ENCODE measurements at places on chromosomes 6 and 20.

DNA sequence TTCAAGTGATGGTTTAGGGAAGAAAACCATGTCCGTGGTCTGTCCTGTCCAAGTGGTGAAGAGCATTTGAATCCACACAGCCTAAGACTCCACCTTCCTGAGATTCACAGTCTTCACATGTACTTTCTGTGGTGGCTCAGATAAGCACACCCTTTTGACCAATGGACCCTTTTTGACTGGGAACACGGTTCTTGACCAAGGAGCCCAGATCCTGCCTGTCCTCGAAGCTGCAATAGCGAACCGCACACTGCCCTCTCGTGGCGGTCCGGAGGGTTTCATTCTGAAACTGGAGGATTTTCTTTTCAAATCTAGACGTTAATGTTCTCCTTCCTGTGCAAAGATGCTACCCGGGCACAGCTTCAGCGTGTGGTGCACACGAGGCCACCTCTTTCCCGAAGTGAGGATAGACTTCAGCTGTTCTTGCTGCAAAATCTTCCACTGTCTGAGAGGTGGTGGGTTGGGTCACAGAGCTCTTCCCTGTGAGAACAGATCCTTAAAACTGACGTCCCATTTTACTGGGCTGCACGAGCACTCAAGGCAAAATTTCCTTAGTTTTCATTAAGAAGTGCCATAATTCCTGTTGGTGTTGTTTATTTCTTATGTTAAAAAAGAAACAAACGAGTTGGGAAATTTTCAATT is 90.5 kb downstream of the SYNJ2 start:
- DNase-seq = peak; percentile 76

GRCh38 chr20:37972256-37973058 is 60.8 kb downstream of the TTI1 start:
- no peak for DNase-seq

- no peak for DNase-seq
These were observed 185.8 kb upstream of the RAB32 start for GRCh38 chr6:146357578-146358430.

DNA sequence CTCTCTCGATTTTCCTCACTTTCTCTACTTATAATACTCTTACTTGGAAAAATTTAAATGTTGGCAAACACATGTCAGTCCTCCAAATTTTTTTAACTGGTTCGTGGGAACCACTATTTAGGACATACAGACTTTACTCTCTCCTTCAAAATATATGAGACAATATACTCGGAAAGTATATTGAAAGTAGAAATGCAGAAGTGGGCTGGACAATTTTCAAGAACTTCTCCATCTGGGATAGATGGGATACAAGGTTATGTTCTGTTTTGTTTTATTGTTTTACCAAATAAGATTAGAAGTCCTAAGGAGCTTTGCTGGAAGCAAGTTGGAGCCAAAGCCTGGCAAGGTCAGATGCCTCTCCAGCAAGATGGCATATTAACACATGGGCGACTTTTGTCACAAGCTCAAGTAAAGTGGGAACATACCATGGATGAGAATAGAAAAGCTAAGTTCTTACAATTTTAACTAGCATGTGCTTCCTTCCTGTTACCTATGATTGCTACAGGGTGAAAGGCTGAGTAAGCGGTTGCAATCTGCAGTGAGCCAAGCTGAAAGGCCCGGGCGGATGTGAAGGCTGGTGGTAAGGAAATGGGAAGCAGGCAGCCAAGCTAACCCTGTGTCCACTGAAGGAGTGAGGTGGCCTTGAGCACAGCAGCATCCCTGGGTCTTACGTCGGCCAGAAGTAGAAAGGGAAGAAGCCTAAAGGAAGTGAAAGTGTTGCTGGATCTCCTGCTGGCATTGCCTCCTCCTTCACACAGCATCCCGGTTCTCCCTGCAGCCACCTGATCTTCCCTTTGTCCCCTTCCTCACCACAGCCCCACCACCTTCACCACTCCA is 7.1 kb downstream of the MAP3K5 start:
- DNase-seq = peak; percentile 45

DNA sequence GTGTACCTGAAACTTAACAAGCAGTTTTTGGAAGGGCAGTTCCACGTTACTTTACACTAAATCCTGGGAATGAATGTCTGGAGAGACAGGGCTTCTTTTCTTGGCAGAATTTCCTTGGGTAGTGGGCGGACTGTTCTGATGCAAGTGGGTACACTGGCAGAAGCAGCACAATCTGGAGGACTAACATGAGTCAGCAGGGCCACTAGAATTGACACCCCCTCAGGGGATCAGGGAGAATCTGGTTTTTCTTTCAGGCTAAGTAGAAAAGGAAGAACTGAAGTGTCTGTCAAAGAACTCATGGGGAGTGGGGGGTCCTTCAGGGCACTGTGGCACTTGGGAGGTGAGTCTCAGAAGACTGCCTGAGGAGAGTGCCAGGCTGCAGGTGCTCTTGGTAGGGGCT is 34.6 kb downstream of the PANK2 start:
- no peak for DNase-seq

DNA sequence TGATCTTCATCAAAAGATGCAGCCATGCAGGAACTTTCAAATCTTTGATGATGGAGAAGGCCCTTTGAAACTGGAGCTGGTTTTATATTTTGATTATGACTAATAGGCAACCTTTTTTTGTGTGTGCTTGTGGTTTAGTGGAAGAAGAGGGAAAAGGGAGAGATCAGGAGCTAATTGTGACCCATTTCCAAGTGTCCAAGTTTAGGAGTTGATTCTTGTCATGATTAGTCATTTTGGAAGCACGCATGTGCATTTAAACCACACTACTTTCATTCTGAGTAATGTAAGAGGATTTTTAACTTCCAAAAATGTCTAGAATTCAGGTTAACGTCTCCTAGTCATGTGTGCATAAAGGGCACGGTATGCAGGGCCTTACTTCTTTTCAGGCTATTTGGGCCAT is 3.5 kb downstream of the FOXO3 start:
- DNase-seq = peak; percentile 37

DNA sequence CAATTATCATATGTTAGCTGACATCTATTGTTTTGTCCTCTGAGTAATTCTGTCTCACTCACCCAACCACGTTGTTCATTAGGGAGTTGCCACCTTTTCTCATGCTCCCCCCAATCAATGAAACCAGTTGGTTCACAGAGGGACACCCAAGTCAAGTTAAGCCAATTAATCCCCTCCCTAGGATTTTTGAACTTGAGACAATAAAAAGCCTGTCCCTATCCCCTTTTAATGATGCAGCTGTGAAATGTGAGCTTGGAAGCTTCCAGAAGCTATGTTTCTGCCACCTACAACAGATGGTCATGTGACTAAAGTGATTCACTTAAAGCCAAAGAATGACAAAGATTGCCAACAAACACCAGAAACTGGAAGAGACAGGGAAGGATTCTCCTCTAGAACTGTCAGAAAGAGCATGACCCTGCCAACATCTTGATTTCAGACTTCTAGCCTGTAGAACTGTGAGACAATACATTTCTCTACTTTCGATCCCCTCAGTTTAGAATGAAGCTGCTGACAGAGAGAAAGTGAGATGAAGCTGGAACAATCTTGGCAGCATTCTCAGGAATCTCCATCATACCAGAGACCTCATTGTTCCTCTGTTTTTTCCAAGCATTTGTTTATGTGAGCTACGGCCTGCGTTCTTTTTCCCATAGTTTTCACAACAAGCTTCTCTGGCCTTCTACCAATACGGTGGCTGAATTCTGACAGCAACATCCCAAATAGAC is 57.8 kb upstream of the TPD52L1 start:
- DNase-seq = no peak
